ENCODE measurements at places on chromosomes 16 and 17.

- no peak for DNase-seq
Observed at GRCh38 chr17:69961501-69962145, 113.4 kb upstream of the KCNJ16 start.

DNA sequence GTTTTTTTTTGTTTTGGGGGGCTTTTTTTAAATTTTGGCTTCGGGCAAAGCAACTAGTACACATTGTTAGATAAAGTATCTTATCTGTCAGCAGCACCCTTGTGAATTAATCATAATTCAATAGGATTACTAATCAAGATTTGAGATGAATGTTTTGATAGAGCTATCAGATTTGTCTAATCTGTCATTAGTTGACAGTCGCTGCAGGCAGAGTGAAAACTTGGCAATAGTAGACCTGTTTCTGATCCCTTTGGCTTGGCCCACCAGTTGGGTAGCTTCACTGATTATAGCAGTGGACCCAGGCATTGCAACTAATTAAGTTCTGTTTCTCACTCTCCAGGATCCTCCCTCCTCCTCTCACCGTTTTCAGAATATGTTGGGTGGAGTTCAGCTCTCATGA, 258.6 kb downstream of the IRX3 start:
- DNase-seq, result no peak

- no peak for DNase-seq
Observed at GRCh38 chr16:85858984-85859817, 39.8 kb upstream of the IRF8 start.

GRCh38 chr17:74995847-74996246, 8.4 kb downstream of the CDR2L start:
- no peak for DNase-seq

DNA sequence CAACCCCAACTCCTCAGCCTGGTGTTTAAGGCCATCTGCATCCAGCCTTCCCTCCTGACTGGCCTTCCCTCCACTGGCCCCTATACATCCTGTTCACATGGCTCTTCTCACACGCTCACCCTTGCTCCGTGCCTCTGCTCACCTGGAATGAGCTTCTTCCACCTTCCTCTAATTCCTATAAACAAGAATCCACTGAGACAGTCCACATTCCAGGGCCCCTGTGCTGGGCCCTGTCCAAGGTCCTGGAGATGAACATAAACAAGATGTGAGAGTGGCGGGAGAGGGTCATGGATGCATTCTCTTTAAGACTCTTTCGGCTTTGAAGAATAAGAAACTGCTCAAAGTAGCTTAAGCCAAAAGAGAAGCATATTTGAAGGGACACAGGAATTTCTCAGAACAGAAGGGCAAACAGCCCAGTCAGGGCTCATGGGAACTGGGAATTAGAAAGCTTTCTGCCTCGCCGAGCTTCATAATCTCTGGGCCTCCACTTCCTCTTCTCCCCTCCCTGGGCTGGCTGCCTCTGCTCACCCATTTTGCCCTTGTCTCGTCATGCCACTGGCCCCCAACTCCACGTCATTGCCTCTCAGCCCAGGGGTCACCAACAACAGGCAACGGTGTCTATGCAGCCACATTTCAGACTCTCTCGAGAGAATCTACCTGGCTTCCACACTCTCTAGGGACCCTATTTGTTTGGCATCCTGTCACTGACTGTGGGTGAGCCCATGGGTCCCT, 13.5 kb downstream of the SPPL2C start:
- peak; percentile 47 for DNase-seq
